ENCODE measurements at places on chromosomes 3 and 15.

DNA sequence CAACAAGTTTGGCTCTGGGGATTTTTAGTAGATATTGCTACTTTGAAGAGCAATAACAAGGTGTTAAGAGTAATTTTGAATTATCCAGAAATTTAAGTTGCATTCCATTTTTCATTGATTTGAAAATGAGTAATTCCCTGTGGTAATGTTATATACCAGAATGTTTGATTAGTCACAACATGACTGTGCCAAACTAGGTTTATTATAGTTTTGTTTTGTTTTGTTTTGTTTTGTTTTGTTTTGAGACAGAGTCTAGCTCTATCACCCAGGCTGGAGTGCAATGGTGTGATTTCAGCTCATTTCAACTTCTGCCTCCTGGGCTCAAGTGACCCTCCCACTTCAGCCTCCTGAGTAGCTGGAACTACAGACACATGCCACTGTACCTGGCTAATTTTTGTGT, 40.7 kb downstream of the CNOT10 start:
- DNase-seq: peak; percentile 8

DNA sequence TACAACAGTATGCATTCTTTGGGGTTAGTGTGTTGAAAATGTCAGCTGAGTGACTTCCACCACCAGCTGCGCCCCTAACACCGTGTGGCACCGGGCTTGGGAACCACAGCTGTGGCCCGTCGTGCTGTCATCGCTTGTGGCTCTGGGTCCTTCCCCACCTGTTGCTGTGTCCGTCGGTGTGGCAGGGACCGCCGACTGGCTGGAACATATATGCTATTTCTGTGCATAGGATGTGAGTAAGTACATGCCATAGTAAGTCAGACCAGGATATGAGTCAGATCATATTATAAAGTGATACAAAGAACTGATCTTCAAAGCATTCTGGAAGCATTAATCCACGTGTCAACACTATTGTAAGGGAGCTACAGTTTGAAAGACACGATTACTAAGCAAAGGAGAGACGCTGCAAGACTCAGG, 31.9 kb downstream of the EHD4 start:
- DNase-seq: peak; percentile 70

- no peak for DNase-seq
Measured at GRCh38 chr3:126259411-126260391, 79.3 kb upstream of the ALDH1L1 start.

GRCh38 chr3:52367891-52368880, 52.1 kb downstream of the DNAH1 start:
- no peak for DNase-seq

- no peak for DNase-seq
Measured at GRCh38 chr3:63911509-63911872, 692 bp downstream of the SCAANT1 start.

- DNase-seq: no peak
Measured at GRCh38 chr3:55204417-55204816, 276.6 kb upstream of the LRTM1 start.

- peak; percentile 39 for DNase-seq
Measured at GRCh38 chr15:65055201-65055870, 10.1 kb downstream of the SLC51B start.

GRCh38 chr3:39276746-39277145, 3.1 kb downstream of the CX3CR1 start:
- no peak for DNase-seq

All from AG10803 (cell line).